ENCODE measurements at places on chromosomes 13 and 19.

- peak; percentile 72 for DNase-seq
Observed at GRCh38 chr13:51797664-51798488, 6.1 kb downstream of the DHRS12 start.

DNA sequence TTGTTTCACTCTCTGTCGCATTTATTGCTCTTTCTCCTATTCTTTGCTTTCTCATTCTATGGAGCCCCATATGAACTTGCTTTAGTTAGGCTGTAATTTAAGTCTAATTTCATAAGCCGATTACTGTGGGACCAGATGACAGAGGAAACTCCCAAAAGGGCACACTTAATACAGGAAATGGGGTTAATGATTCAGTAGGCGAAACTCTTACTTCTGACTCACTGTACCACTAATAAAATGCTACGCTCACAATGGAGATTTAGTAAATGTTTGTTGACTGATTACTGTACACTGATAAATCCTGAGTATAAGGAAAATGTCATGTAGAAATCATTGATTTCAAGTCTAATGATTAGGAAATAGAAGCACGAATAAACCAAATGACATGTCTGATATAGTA lies 276.4 kb downstream of the KLF5 start:
- DNase-seq, result no peak

GRCh38 chr13:107730813-107731212 lies 484.5 kb downstream of the LIG4 start:
- no peak for DNase-seq

DNA sequence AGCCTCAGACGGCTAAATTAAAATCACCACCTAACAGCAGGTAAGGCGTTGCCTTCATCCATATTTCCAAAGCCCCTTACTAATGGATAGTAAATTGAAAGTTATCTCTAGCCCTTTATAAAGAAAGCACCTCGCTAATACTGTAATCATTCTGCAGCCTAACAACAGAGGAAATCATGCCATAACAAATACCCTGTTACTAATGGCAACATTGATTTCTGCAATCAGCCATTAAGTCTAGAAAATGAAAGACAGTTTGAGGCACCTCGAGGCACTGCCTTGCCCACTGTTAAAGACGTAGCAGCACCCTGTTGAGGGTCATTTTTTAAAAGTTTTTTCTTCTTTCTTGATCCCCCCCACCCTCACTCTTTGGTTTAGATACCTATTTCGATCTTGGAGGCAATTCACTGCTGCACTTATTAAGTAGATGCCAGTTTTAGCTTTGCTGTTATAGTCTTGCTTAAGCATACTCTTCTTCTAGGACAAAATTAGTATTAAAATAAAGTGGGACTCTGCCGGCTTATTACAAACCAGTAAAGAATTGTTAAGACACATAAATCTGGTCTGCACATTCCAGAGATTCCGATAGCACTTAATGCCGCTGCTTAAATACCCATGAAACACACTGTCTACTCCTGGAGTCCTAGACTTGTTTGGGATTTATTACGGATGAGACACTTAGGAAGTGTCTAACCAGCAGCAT lies 74.8 kb downstream of the ZNF536 start:
- DNase-seq, result no peak

- DNase-seq, result no peak
Observed at GRCh38 chr19:20397292-20397691, 168.3 kb downstream of the ZNF737 start.

DNA sequence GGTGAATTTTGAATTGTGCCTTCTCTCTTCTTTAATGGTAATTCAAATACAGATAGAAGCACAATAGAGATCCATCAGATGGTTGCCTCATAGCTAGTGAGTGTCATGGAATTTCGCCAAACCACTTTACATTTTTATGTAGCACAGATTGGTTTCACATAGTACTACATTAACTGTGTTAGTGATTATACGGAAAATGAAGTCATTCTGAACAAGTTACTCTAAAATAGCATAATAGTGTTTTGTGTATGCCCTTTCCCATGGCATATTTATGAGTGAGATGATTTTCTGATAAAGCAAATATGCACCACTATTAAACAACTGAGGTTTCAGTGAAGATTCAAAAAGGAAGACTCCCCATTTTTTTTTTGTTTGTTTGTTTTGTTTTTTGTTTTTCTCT lies 1623.5 kb downstream of the PCDH9 start:
- no peak for DNase-seq

GRCh38 chr19:38506375-38506722 lies 72.9 kb downstream of the RYR1 start:
- no peak for DNase-seq
